ENCODE measurements at places on chromosomes 5 and 9. TPM values are rescaled to one million over a fixed set of nuclear protein-coding genes. Genes with fewer than 3 reads are reported as not detected.

The PCDHGB3 gene
- total RNA-seq = 0.12 TPM

The MEIKIN gene
- not detected for total RNA-seq

The PCDHGB7 gene
- 0.07 TPM for total RNA-seq

The GFI1B gene
- total RNA-seq = not detected

The AQP3 gene
- total RNA-seq = 190 TPM

The TEX53 gene
- not detected for total RNA-seq

The FCN2 gene
- not detected for total RNA-seq

The OR2V2 gene
- not detected for total RNA-seq

The INSL6 gene
- total RNA-seq = not detected

The BTNL3 gene
- total RNA-seq = not detected

The SMIM33 gene
- total RNA-seq = 1.2 TPM

DNA sequence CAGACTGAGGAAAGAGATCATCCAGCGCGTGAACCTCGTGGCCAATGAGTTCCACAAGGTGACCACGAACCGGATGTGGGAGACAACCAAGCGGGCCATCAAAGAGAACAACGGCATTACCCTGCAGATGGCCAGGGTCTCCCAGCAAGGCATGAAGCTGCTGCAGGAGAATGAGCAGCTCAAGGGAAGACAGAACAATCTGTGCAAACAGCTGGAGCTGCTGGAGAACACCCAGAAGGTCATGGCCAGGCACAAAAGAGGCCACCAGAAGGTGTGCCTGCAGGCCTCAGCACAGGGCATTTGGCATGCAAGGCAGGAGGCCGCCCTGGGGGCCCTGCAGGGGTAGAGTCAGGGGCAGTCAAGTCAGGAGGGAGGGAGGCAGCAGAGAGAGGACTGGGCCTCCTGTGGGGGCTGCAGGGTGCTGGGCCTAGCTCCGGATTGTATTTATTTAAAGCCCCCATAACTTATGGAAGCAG, 4.2 kb downstream of the PTRH1 start:
- H3K4me1 ChIP-seq = peaks cover 34% of the 10 kb centered on the region
- H3K4me3 ChIP-seq = no peak overlapping the region
- peak; percentile 29 for DNase-seq
- H3K27me3 ChIP-seq = no peaks in the 10 kb centered on the region
- peaks cover 2% of the 10 kb centered on the region for H3K36me3 ChIP-seq

- H3K4me3 ChIP-seq = peak overlapping the region; percentile 97
- H3K27ac ChIP-seq = peak overlapping the region; percentile 99
- peaks cover 29% of the 10 kb centered on the region for H3K36me3 ChIP-seq
- DNase-seq = peak; percentile 23
- H3K4me1 ChIP-seq = peaks cover 39% of the 10 kb centered on the region
- H3K27me3 ChIP-seq = no peaks in the 10 kb centered on the region
Measured at GRCh38 chr5:43065387-43065947, 25.3 kb upstream of the ANXA2R start.

- no peak overlapping the region for H3K27ac ChIP-seq
- no peaks in the 10 kb centered on the region for H3K4me1 ChIP-seq
- no peaks in the 10 kb centered on the region for H3K36me3 ChIP-seq
- peaks cover 40% of the 10 kb centered on the region for H3K27me3 ChIP-seq
Measured at GRCh38 chr5:133412661-133413060, 199.7 kb downstream of the FSTL4 start.

DNA sequence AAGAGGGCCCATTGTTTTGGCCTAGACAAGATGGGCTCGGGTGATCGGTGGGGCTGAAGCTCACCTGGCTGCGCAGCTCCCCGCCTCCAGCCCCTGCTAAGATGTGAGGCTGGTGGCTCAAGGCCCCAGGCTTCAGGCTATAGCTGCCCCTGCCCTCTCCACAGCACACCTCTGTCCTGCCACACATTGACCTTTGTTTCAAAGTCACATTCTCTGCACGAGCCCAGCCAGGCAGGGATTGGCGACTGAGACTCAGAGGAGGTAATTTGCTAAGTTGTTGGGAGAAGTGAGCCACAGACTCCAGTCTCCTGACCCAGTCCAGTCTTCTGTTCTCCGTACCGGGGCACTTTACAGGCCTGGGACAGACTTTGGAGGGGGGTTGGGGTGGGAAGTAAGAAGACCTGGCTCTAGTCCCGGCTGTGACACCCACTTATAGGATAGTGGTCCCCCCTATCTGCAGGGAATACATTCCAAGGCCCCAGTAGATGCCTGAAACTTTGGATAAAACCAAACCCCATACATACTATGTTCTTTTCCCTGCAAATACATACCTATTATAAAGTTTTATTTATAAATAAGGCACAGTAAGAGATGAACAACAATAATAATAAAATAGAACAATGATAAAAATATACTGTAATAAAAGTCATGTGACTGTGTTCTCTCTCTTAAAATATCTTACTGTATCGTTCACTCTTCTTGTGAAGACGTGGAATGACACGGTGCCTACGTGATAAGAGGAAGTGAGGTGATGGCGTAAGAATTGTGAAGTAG, 13.3 kb downstream of the PDGFRB start:
- no peaks in the 10 kb centered on the region for H3K27me3 ChIP-seq
- no peak for DNase-seq
- H3K27ac ChIP-seq = no peak overlapping the region
- H3K4me1 ChIP-seq = peaks cover 11% of the 10 kb centered on the region
- H3K36me3 ChIP-seq = no peaks in the 10 kb centered on the region
- H3K4me3 ChIP-seq = no peak overlapping the region

DNA sequence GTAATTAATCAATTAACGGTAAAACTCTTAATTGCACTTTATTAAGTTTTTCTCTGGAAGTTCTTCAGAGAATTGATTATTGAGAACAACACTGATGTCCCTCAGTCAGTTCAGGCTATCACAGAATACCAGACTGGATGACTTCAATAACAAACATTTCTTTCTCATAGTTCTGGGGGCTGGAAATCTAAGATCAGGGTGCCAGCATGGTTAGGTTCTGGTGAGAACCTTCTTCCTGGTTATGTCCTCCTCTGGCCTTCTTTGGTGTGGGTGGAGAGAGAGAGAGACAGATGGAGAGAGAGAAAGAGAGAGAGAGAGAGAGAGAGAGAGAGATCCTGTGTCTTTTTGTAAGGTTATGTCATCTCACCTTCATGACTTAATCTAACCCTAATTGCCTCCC, 71.4 kb upstream of the DAP start:
- H3K4me3 ChIP-seq = no peak overlapping the region
- H3K4me1 ChIP-seq = no peaks in the 10 kb centered on the region
- no peaks in the 10 kb centered on the region for H3K36me3 ChIP-seq
- no peak for DNase-seq
- H3K27ac ChIP-seq = no peak overlapping the region

DNA sequence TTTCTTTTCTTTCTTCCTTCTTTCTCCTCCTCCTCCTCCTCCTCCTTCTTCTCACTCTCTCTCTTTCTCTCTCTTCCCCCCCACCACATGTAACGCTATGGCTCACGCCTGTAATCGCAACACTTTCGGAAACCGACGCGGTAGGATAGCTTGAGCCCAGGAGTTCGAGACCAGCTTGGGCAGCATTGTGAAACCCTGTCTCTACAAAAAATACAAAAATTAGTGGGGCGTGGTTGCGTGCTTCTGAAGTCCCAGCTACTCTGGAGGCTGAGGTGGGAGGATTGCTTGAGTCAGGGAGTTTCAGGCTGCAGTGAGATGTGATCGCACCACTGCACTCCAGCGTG, 736 bp upstream of the GLDC start:
- peaks cover 60% of the 10 kb centered on the region for H3K27me3 ChIP-seq
- no peak overlapping the region for H3K27ac ChIP-seq
- peaks cover 3% of the 10 kb centered on the region for H3K36me3 ChIP-seq

- peaks cover 24% of the 10 kb centered on the region for H3K36me3 ChIP-seq
- H3K27ac ChIP-seq = no peak overlapping the region
- DNase-seq = no peak
- no peaks in the 10 kb centered on the region for H3K27me3 ChIP-seq
Measured at GRCh38 chr9:34233672-34234071, 54.8 kb downstream of the UBAP1 start.

DNA sequence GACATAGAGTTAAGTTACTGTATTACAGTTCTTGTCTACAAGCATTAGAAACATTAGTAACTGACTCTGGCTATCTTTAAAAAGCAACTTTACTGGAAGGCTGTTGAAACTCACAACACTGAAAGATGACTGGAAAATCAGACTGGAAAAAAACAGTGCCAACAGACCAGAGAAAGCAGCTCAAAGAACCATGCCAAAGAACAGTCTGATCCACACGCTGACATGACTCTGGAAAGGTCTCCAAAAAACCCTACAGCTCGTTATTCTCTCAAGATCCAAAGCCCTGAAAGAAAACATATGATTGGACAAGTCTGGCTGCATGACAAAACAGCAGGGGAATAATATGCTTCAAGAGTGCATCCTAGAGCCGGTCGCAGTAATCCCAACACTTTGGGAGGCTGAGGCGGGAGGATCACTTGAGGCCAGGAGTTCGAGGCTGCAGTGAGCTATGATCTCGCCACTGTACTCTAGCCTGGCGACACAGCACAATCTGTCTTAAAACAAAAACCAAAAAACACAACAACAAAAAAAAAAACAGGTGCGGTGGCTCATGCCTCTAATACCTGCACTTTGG, 5.6 kb downstream of the GOLPH3 start:
- H3K27me3 ChIP-seq = no peaks in the 10 kb centered on the region
- H3K4me3 ChIP-seq = no peak overlapping the region
- H3K4me1 ChIP-seq = peaks cover 47% of the 10 kb centered on the region
- H3K36me3 ChIP-seq = peaks cover 63% of the 10 kb centered on the region

- no peak overlapping the region for H3K4me3 ChIP-seq
- H3K4me1 ChIP-seq = peaks cover 9% of the 10 kb centered on the region
- no peak overlapping the region for H3K27ac ChIP-seq
- H3K36me3 ChIP-seq = peaks cover 2% of the 10 kb centered on the region
- peaks cover 9% of the 10 kb centered on the region for H3K27me3 ChIP-seq
Measured at GRCh38 chr5:148967783-148968182, 95.1 kb downstream of the SH3TC2 start.

- no peak overlapping the region for H3K4me3 ChIP-seq
- H3K27me3 ChIP-seq = peaks cover 5% of the 10 kb centered on the region
- H3K4me1 ChIP-seq = no peaks in the 10 kb centered on the region
- DNase-seq = no peak
- H3K27ac ChIP-seq = no peak overlapping the region
- no peaks in the 10 kb centered on the region for H3K36me3 ChIP-seq
Measured at GRCh38 chr5:133945568-133945967, 22.9 kb downstream of the C5orf15 start.

- no peak overlapping the region for H3K27ac ChIP-seq
- H3K4me1 ChIP-seq = peaks cover 31% of the 10 kb centered on the region
- H3K27me3 ChIP-seq = no peaks in the 10 kb centered on the region
- H3K4me3 ChIP-seq = no peak overlapping the region
- peaks cover 90% of the 10 kb centered on the region for H3K36me3 ChIP-seq
- DNase-seq = no peak
Measured at GRCh38 chr9:127445851-127446712, 5.1 kb downstream of the RPL12 start.

- peaks cover 21% of the 10 kb centered on the region for H3K27me3 ChIP-seq
- H3K4me1 ChIP-seq = peaks cover 5% of the 10 kb centered on the region
- DNase-seq = peak; percentile 21
- no peak overlapping the region for H3K27ac ChIP-seq
- H3K4me3 ChIP-seq = no peak overlapping the region
Measured at GRCh38 chr5:180080486-180081280, 9.1 kb upstream of the RNF130 start.

DNA sequence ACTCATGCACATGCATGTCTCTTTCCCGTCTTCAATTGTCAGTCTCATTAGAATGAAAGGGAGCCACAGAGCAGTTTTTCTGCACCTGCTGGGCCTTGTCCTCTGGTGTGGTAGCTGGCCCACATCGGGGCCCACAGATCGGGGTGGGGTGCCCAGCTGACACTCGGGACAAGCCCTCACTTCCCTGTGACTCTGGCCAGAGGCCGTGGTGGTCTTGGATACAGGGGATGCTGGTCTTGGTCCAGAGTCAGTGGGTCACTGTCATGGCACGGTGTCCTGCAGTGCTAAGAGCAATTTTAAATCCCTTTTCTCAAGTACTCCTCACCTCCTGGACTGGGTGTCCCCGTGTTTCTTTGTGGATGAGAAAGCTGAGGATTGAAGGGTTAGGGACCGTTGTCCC, 193.2 kb downstream of the CACNA1B start:
- no peaks in the 10 kb centered on the region for H3K36me3 ChIP-seq
- no peak for DNase-seq
- H3K4me1 ChIP-seq = no peaks in the 10 kb centered on the region
- H3K27ac ChIP-seq = no peak overlapping the region

DNA sequence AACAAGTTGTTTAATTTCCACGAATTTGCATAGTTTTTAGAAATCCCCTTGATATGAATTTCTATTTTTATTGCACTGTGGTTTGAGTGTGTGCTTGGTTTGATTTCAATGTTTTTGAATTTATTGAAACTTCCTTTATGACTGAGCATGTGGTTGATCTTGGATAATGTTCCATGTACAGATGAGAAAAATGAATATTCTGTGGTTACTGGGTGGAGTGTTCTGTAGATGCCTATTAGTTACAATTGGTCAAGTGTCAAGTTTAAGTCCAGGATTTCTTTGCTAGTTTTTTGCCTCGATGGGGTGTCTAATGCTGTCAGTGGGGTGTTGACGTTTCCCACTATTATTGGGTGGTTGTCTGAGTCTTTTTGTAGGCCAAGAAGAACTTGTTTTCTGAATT, 319.5 kb upstream of the ACTBL2 start:
- no peak overlapping the region for H3K27ac ChIP-seq
- no peak overlapping the region for H3K4me3 ChIP-seq
- no peak for DNase-seq
- no peaks in the 10 kb centered on the region for H3K4me1 ChIP-seq
- H3K27me3 ChIP-seq = peaks cover 3% of the 10 kb centered on the region
- H3K36me3 ChIP-seq = no peaks in the 10 kb centered on the region

GRCh38 chr5:148177207-148177606, 8.9 kb downstream of the SPINK14 start:
- DNase-seq = no peak
- no peaks in the 10 kb centered on the region for H3K4me1 ChIP-seq
- no peak overlapping the region for H3K27ac ChIP-seq
- H3K27me3 ChIP-seq = peaks cover 7% of the 10 kb centered on the region

Measured in activated CD4-positive, alpha-beta T cell treated with anti-CD3 and anti-CD28 coated beads, Interleukin-2, amount 10 ng/mL, durations not matched to agents 7 days and 5 days (primary cell).